ENCODE measurements at places on chromosomes 3 and 15.

DNA sequence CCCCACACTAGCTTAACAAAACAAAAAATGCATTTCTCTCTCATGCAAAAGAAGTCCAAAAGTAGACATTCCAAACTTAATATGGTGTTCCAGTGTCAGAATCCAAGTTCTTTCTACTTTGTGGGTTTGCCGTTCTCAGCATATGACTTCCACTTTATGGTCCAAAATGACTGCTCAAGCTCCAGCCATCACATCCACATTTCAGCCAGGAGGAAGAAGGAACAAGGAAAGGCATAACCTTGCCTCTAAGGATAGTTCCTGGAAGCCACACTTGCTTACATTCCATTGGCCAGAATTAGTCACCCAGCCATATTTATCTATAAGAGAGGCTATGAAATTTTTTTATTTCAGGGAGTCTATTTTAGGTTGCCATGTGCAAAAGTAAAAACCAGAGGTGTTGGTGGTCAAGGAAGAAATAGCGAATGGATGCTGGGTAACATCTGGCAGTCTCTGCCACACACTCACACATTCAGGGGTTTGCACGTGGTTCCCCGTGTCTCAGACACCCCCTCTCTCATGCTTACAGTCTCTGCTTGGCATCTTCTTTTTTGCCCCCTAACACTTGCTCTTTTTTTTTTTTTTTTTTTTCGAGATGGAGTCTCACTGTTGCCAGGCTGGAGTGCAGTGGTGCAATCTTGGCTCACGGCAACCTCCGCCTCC, 69.3 kb downstream of the RPL39L start:
- no peak for DNase-seq

DNA sequence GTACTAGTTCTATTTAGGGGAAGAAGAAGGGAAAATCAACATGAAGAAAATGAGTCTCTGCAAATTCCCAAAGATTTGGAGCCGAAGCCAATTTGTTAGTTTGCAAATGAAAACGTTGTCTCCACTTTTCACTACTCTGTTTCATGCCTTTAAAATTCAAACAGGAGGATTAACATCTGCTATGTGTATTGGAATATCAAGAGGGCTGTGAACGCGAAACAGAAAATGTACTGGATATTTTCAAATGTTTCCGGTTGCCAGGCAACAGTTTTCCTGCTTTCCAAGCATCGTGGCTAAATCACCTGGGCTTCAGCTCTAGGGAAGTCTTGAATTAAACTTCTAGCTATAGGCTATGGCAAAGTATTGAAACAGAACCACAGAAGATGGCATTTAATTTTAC, 172.8 kb downstream of the KCNMB2 start:
- DNase-seq, result peak; percentile 72

GRCh38 chr15:40439960-40440742, 602 bp upstream of the BAHD1 start:
- DNase-seq, result peak; percentile 24

DNA sequence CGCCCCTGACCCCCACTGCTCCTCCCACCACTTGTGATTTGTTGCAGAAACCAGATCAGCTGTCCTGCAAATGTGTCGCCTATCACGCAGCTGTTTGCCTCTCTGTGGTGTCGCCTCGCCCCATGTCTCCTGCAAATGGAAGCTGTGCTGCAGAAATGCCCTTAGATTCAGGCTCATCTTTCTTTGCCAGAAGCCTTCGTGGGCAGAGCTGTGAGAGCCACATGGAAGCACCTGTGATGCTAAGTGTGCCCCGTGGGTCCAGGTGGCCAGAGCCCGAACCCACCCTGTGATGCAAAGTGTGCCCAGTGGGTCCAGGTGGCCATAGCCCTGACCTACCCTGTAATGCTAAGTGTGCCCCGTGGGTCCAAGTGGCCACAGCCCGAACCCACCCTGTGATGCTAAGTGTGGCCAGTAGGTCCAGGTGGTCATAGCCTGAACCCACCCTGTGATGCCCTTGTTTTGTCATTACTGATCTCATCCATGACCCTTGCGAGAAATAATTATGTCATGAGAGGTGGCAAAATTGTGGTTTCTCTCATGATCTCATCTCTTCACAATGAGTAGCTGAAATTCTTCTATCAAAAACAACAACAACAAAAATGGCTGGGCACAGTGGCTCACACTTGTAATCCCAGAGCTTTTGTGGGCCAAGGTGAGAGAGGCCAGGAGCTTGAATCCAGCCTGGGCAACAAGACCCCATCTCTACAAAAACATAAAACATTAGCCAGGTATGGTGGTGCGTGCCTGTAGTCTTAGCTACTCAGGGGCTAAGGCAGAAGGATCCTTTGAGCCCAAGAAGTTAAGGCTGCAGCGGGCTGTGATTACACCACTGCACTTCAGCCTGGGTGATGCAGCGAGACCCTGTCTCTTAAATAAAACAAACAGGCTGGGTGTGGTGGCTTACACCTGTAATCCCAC, 187.4 kb downstream of the GOLGA6L6 start:
- DNase-seq, result no peak

- DNase-seq, result no peak
These were observed 2.7 kb downstream of the KLHL40 start for GRCh38 chr3:42688016-42688415.

DNA sequence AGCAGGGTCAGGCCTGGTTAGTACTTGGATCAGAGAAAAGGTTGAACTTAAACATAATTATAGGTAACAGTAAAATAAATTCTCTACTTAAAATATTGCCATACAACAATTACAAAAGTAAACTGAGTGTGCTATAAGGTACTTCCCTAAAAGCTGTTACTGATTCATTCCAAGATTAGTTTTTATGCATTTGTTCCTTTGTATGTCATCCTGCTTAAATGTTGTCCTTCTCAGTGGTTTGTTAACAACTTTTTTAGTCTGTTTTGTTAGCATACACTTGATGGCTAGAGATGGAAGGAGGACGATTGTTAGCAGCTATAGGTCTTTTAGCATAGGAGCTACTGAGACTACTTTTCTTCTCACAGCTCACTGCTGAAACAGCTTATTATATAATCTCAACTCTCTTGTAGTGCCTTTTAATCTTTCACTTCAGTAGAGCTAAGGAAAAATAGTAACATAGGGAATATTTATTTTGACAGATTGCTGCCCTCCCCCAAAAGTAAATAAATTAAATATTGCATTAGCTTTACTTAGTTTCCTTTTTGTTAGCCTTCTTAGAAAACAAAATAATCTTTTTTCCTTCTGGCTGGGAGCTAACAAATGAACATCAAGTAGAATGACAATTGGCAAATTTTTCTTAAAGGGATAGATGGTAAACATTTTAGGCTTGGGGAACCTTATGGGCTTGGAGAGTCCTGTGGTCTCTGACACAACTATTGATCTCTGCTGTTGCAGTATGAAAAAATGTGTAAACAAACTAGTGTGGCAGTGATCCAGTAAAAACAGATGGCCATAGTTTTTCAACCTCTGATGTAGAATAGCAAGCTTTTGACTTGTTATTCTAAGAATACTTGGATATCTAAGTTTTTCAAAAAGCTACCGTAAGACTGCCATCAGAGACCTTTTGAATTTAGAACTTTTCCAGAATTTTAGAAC, 39.5 kb downstream of the USP8 start:
- no peak for DNase-seq

DNA sequence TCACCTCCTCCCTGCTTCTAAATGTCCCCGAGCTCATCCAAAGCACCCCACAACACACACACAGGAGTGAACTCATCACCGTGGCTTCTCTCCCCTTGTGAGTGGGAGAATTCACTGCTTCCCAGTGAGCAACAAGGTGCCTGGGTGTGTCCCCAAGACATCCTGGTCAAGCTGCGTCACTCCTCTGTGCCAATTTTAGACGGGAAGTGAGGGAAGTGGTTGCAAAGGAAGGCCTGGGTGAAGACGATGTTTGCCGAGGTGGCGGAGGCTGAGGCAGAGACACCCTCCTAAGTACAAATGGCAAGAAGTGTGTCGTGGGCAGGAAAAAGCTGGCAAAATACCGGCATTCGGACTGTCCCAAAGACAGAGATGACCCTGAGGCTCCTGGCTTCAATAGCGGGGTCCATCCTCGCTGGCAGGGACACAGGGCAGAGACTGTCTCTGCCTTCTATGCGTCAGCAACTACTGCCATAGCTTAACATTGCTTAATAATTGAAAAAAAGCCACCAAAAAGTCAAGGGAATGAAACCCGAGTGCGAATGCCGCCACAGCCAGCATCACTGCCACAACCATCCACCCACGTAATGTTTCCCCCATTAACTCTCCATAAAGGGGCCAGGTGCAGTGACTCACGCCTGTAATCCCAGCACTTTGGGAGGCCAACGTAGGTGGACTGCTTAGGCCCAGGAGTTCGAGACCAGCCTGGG, 72.8 kb downstream of the VGLL4 start:
- DNase-seq, result no peak

DNA sequence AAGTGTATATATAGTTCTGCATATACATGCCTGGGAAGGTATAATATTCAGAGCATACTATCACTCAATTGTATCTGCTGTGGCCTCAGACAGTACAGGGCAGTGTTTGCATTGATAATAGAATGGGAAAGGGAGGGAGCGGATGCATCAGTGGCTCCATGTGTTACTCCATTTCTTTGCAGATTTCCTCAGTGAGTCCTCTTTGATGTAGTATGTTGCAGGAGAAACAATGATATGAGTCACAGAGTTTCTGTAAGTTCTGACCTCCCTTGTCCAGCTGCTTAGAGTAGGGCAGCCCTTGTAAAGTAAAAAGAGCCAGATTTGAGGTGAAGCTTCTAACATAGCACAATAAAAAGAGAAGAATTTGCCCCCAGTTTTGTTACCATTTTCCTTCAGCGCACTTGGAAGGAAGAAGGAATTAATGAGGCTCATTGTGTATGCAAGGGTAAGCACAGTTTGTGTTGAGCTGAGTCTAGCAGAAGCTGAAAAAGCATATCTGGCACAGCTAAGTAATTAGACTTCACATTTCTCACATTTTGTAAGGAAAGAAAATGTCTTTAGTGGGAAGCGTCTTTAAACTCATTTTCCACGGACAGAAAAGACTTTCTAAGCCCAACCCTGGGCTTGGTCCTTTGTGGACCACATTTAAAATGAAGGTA, 555.8 kb upstream of the IL12A start:
- DNase-seq, result no peak

DNA sequence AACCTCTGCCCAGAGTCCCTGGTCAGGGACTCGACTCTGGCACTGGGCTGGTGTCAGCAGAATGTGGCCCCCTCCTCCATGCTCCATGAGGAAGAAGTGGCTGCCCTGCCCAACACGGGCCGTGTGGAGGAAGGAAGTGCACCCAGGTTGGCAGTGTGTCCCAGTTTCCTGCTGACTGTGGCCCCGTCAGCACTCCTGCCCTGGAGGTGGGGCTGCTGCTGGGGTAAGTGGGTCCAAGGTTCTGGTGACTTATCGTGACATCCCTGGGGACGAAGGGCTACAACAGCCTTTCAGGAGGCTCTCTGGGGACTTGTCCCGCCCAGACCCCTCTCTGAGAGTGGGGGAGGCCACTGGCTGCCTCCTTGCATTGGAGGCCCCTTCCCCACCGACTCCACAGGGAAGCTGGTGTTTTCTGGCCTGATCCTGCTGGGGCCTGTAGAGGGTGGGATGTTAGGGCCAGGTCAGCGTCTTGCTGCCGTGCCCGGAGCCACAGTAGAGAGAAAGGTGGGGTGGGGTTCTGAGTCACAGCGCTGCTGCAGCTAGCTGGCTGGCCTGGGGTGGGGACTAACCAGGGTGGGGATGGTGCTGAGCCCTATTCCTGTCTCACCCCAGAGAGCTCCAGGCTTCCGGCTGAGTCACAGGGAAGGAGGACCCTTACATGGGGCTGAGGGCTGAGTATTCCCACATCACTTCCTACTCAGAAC, 10.5 kb downstream of the SEMA4B start:
- no peak for DNase-seq

DNA sequence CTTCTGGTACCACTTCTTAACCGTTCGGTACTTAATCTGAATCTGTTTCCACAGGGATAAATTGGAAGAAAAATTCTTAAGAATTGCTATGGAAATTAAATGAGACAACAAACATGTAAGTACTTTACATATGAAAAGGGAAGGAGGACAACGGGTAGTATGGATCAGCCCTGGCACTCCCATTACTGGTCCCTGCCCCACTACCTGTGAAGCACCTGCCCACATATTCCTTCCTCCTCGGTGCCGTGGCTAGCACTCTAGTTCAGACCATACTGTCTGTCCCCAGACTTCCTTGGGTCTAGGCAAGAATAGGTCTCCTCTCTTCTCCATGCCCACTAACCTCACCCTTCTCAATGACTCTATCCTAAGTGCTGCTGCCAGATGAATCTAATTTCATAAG, 46.2 kb downstream of the SHQ1 start:
- no peak for DNase-seq

- DNase-seq, result no peak
These were observed 13.7 kb downstream of the USP13 start for GRCh38 chr3:179666436-179667035.

DNA sequence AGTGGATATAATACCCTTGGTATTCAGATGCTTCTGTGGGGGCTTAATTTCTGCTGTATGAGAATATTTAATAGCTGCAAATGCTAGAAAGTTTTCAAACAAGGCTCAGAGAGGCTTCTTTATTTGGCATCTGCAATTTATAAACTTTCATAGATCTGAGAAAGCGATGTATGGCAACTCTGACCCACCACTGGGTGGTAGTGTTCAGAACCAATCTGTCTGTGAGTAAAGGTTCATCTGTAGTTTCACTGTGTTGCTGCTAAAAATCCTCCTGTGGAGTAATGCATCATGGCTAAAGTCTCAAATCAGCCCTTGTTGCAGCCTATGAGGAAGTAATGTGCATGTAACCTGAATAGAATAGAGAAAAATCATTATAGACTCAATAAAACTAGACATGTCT, 47.4 kb downstream of the CLSTN2 start:
- DNase-seq, result no peak
